ENCODE measurements at places on chromosomes 3 and 15.
A peak's percentile ranks its signal among the peaks of the same experiment; 100 is the strongest.

DNA sequence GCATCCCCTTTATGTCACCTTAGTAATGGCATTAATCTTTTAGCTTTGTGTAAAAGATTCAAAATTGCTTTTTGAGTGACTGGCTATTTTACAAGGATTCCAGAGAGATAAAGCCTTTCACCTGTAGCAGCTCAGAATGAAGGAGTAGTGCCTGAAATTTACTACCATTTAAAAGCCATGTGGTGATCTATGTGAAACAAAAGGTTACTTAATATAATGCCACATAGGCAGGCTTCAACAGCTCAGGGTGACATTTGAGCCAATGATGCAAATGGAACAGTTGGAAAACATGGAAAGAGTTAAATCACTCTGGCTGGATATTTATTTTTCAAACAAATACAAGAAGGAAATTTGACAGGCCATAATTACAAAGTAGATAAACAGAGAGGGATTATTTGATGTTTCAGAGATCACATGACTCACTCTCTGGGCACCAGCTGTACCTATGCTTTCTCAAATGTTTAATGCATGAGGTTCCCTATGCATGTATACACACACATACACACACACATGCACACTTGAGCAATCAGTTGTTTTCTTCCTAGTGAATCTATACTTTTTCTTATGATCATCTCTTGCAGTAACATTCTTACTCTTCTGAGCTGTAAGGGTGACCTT, 171.5 kb downstream of the ZMAT3 start:
- no peak for DNase-seq

DNA sequence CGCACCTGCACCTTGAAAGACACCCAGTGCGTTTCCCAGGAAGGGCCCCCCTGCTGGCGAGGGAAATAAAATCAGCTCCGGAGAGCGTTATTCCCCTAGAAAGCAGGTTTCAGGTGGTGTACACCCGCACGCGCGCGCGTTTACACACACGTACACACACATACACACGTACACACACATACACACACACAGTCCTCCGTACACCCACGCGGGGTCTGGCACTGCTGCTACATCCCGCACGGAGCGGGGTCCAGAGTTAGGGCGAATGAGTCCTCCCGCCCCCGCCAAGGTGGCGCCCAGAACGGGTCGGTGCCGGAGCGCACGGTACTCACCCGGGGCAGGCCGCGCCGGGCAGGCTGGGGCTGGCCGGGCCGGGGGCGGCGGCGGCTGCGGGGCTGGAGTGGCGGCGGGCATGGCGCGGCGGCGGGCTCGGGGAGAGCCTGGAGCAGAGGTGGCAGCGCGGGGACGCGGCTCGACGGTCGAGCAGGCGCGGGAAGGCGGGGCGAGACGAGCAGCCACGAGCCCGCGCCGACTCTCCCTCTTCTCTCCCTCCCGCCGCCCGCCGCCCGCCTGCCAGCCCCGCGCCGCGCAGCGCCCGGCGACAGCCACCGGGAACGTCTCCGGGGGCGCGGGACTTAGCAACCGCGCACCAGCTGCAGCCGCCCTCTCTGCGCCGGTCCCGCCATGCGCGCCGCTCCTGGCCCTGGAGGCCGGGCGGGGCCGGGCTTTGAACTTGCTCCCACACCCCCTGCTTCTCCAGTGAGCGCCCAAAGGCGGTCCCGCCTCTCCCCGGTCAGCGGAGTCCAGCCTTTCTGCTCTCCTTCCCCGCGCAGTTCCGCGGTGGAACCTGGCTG, at the start of gene DCLK3:
TSS of gene DCLK3 (minus strand) at position 704 of the 854 bp plus-strand sequence. CDS start at position 414, 290 bp downstream.
- DNase-seq: no peak

DNA sequence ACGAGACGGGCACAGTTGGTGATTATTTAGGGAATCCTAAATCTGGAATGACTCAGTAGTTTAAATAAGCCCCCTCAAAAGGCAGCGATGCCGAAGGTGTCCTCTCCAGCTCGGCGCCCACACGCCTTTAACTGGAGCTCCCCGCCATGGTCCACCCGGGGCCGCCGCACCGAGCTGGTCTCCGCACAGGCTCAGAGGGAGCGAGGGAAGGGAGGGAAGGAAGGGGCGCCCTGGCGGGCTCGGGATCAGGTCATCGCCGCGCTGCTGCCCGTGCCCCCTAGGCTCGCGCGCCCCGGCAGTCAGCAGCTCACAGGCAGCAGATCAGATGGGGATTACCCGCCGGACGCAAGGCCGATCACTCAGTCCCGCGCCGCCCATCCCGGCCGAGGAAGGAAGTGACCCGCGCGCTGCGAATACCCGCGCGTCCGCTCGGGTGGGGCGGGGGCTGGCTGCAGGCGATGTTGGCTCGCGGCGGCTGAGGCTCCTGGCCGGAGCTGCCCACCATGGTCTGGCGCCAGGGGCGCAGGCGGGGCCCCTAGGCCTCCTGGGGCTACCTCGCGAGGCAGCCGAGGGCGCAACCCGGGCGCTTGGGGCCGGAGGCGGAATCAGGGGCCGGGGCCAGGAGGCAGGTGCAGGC, 318.0 kb downstream of the FGF12 start:
- DNase-seq: no peak

- no peak for DNase-seq
Observed at GRCh38 chr15:37004373-37004869, 95.9 kb downstream of the MEIS2 start.

GRCh38 chr3:29942297-29942696, 661.4 kb downstream of the RBMS3 start:
- DNase-seq: no peak

GRCh38 chr15:98954411-98954810, 53.2 kb downstream of the PGPEP1L start:
- no peak for DNase-seq

- no peak for DNase-seq
Observed at GRCh38 chr3:45398178-45398577, 9.8 kb downstream of the LARS2 start.

DNA sequence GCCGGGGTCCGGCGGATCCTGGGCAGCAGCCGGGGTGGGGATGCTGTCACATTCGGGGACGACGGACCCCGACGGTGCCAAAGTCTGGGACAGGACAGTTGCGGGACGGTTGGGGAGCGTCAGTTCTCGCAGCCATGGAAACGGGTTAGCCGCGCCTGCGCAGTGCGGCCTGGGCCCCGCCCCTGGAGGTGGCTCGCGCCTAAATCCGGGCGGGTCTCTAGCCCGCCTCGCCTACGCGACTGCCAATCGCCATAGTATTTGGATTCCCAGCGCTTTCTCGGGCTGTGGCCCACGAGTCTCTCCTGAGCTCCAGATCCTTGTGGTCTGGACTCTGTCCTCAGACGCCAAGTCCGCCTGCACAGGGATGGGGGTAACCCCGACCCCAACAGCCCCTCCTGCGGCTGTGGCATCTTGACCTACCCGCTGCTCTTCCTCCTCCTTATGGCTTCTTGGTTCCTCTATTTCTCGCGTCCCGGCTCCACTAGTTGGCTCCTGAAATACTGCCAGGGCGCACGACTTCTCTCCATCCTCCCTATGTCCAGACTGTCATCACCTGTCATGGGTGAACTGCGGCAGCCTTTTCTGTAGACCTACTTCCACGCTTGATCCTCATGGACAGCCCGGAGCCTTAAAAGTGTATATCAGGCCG, at the start of gene ZMYND10:
TSS of gene ZMYND10 (minus strand) at position 147 of the 649 bp plus-strand sequence. CDS start 153 bp downstream, outside the sequence.
- DNase-seq: peak; percentile 65

DNA sequence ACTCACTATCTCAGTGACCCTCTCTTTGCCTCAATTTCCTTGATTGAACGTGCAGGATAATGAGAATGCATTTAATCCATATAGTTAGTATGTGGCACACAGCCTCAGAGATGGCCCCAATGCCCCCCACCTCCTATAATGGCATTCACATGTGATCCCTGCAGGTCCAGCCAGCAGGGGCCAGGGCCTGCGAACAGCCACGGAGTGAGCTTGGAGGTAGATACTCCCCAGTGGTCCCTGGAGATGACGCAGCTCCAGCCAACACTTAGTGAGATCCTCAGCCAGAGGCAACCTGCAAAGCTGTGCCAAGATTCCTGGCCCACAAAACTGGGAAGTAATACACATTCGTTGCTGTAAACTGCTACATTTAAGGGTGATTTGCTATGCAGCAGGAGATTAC, 184.9 kb upstream of the NSMCE3 start:
- DNase-seq: no peak

DNA sequence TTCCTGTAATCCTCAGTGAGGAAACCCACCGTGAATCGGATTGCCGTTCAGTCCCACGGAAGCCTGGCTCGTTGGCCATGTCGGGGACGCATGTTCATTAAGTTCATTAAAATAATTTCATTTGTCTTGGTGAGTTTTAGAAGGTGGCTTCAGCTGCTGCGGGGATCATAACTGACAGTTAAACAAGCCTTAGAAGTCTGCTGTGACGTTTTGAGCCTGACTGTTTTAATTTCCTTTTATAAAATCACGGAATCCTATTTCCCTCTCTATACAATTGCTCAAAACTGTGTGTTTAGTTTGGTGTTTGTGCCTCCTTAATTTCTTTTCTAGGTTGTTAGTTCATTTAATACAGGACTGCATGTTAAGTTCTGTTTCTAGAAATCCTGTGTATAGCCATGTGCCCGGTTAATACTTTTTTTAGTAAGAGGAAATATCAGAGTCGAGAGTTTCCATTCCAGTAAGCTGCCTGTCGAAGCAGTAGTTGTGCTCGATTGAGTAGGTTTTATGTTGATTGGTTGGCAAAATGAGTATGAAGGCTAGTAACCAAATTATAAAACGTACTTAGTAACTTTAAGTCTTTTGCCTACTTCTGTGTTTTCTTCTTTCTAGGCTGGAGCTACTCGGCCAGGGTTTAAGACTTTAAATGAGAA, 705 bp downstream of the NIPA2 start:
- no peak for DNase-seq

GRCh38 chr15:57792724-57793449, 86.4 kb downstream of the POLR2M start:
- no peak for DNase-seq

GRCh38 chr3:129184396-129184657, 631 bp upstream of the CNBP start:
- no peak for DNase-seq

GRCh38 chr3:114446600-114446999, 152.8 kb downstream of the TIGIT start:
- no peak for DNase-seq

DNA sequence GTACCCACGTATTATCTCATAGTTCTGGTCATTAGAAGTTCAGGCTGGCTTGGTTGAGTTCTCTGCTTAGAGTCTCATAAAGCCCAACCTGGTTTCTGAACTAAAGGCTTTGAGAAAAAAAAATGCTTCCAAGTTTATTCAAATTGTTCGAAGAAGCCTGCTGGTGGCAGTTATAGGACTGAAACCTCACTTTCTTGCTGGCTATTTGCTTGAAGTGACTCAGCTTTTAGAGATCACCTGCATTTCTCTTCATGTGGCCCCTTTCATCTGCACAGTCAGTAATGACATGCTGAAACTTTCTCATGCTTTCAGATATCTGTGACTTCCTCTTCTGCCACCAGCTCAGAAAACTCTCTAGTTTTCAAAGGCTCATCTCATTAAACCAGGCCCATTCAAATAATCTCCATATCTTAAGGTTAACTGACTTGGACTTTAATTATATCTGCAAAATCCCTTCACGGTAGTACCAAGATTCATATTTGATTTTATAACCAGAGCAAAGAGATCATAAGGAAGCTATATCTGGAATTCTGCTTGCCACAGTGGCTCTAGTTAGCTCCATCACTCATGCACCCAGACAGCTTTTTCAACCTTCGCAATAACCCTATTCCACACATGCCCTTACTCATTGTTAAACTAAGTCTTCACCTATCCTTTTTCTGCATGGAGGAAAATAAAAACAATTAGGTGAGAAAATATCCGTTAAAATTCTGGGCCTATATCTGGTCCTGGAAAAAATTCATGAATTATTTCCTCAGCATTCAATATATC, 433.8 kb upstream of the CBLB start:
- DNase-seq: no peak

DNA sequence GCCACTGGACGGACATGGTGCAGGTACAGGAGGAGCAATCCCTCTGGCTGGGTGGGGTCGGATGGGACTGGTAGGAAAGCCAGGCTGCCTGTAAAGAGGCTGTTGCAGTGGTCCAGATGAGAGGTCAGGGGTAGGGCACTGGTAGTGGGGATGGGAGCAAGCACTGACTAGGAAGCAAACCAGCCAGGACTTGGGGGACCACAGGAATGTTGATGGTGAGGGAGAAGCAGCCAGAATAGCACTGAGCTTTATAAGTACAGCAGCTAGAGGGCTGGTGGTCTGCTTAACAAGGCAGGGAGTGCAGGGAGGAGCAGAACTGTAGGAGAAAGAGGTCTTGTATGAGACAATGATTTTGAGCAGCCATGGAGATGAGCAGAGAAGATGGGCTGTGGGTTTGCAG, 38.7 kb upstream of the PTPN23 start:
- no peak for DNase-seq

DNA sequence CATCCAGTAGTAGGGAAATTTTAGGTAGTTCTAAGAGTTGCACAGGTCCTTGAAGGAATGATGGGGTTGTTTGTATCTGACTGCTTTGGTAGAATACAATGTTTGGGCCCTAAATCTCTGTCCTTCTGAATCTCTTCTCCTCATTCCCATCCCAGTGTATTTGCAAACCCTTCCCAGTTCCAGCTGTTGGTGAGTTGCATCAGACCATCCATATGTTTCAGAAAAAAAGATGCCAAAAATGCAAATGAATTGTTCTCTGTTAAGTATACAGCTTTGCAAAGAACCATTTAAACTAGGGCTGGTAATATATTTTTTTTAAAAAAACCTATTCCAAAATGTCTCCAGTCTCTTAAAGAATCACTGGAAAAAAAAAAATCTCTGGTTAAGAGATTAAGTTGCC, 250.8 kb upstream of the FEZF2 start:
- DNase-seq: no peak

DNA sequence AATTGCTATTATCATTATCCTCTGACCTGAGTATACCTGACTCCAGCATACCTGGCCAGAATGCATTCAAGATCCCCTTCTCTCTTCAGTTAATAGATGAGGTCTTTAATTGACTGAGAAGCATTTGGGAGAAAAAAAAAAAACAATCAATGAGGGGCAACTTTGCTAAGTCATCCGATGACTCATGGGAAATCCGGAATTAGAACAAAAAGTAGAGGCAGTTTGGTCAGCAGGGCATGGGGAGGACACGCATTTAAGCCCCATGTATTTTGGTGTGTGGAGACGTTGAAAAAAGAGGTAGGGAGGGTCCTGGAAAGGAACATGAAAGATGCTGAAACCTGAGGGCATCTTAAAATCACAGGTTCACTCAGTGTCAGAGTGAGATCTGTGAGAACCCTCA, 256.2 kb downstream of the RORA start:
- DNase-seq: no peak

DNA sequence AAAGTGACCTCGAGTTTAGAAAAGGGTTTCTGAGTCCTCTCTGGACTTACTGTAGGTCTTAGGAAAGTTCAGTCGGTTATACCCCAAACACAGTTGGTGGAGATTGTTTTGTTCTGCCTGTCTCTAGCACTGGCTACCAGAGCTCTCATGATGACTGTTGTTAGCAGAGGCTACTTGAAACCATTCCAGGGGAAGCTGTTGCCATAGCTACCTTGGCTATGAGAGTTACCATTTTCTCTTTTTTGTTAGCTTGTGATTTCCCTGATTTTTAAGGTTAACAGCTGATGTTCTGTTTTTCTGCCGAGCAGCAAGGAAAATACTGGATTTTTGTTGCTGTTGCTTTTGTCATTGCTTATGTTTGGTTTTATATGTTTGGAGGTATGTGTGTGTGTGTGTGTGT, 26.7 kb downstream of the ABHD2 start:
- no peak for DNase-seq

GRCh38 chr3:159832024-159832423, 156.6 kb upstream of the IL12A start:
- no peak for DNase-seq

- no peak for DNase-seq
Observed at GRCh38 chr3:122810734-122811133, 15.9 kb downstream of the SLC49A4 start.
